ENCODE measurements at places on chromosomes 6 and 20.

DNA sequence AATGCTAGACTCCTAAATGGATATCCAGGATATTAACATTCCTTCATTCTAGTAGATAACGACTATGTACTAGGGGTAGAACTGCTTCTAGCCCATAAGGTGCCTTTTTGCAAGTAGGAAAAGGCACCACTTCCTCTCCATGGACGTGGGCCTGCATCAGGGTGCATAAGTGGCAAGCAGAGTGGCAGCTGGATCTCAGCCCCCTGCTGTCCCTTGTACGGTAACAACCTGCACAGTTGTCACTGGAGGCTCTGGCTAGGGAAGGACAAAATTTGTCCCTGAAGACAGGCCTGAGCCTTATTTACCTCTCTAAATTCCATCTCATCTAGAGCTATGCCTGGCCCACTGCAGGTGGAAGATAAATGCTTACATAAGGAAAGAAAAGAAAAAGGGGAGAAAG is 42.5 kb upstream of the SAYSD1 start:
- DNase-seq: no peak

DNA sequence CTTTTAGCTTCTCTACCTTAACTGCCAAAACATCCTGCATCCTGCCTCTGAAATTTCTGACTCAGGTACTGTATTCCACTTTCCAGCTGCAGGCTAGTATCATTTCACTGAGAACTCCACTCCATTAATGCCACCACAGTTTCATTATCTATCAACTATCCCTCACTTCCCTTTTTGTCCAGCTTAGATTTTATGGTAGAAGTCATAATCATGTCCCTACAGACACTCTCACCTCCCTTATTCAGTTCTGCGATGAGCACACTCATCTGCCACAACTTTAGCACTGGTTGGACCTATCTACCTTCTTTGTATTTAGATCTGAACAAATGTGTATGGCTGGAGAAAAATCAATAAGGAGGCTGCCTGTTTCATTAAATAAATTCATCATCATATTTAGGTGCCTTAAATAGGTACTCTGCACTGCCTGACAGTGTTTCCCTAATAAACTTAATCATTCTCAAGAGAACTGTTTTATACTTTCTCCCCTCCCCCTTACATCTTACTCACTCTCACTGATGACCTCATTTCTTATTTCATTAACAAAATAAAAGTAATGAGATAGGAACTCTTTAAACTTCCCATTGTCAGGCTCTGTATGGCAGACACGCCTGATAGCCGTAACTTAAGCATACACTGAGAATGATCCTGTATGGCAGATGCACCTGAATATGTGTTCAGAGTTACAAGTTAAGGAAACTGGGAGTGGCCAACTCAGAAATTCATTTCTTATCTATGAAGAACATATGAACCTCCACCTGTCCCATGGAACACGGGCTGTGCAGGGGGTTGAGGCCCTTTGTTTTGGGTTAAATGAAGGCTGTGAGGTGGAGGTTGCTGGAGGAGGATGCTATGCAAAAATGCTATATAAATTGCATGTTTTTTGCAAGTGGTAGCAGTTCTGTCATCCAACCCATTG is 95.3 kb upstream of the MAN1A1 start:
- no peak for DNase-seq

GRCh38 chr6:42735976-42736375 is 9.9 kb downstream of the TBCC start:
- no peak for DNase-seq

DNA sequence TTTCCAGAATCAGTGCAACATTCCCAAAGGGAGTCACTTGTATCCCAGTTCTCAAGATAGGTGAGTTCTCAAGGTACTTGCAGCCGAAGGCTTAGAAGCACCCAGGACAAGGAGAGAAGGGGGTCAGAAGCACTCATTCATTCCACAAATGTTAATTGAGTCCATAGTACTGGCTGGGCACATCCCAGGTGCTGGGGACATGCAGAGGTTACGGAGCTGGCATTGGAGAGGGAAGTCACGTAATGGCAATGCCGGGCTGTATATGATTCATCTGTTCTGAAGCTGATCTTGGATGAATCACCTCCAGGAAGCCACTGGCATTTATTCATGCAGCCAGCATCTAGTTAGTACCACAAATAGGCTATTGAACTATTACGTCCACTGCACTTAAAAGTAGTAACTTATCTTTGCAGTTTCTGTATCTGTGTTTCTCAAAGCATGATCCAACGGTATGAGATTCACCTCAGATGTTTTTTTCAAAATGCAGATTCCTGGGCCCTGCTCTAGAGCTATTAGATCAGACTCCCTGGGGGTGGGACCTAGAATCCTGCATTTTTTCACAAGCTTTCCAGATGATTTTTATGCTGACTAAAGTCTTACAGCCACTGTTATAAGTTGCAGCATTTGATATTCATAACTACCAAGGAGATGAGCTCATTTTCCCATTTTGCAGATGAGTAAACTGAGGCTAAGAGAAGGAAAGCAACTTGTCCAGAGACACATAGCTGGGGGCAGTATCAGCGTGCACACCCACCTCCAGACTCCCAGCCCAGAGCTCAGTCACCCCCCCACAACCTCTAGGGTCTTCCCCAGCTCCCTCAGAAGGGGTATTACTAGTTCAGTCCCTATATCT is 44.1 kb upstream of the ID1 start:
- no peak for DNase-seq

- DNase-seq: no peak
Measured at GRCh38 chr20:11716239-11716944, 201.3 kb upstream of the BTBD3 start.

GRCh38 chr6:130843575-130844320 is 16.5 kb downstream of the SMLR1 start:
- DNase-seq: no peak

GRCh38 chr6:1903780-1904465 is 294.2 kb downstream of the FOXC1 start:
- no peak for DNase-seq

DNA sequence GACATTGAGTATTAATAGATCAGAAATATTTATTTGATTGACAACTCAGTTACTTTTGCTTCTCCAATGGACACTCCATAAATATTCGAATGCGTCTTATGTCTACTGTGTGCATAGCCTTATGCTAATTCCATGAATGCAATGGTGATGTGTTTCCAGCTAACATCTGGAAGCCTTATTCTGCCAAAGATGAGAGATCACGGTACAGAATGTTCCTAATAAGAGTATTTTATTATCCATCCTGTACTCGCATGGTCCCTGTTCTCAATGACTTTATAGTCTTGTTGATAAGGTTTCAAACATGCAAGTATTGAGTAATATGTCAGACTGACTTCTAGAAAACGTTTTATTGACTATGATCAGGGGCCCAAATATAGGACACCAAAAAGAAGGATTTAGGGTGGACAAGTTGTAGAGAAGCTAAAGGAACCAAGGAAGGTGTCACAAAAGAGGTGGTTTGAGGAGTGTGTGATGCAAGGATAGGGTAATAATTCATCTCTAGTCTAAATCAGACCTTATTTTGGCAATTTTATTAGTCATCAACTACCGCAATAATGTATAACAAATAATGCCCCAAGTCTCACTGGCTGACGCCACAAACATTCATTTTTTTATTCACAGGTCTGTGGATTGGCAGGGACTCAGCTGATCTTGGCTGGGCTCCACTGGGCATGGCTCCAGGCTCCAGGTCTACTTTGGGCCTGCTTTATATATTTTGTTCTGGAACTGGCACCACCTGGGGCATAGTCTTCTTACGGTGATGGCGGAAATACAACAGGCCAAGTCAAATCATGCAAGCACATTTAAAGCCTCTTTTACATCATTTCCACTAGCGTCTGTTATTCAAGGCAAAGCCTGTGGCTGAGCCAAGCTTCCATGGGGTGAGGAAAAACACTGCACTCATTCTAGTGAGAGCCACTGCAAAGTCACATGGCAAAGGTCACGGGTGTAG is 24.5 kb upstream of the CD83 start:
- peak; percentile 96 for DNase-seq

GRCh38 chr6:163661272-163661671 is 246.8 kb downstream of the QKI start:
- DNase-seq: peak; percentile 10

GRCh38 chr20:49284818-49285217 is 7.0 kb upstream of the ZNFX1 start:
- no peak for DNase-seq

DNA sequence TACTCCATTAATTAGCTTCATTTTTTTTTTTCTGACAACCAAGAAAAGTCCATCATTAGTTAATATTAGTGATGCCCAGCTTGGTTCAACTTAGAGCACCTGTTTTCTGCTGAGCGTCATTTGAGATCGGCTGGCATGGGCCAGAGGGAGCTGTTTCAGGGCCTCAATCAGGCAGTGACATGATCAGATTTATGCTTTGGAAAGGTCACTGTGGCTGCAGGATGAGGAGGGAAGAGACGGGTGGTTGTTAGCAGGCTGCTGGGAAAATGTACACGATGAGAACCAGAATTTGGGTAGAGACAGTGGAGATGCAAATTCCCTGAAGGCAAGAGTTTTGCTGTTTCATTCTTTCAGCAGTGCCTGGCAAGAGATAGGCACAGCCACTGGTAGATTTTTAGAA is 4.4 kb upstream of the STX16 start:
- no peak for DNase-seq

GRCh38 chr6:121760745-121761144 is 325.3 kb downstream of the GJA1 start:
- no peak for DNase-seq

- peak; percentile 24 for DNase-seq
Measured at GRCh38 chr20:34560141-34560523, 1.6 kb downstream of the MAP1LC3A start.

DNA sequence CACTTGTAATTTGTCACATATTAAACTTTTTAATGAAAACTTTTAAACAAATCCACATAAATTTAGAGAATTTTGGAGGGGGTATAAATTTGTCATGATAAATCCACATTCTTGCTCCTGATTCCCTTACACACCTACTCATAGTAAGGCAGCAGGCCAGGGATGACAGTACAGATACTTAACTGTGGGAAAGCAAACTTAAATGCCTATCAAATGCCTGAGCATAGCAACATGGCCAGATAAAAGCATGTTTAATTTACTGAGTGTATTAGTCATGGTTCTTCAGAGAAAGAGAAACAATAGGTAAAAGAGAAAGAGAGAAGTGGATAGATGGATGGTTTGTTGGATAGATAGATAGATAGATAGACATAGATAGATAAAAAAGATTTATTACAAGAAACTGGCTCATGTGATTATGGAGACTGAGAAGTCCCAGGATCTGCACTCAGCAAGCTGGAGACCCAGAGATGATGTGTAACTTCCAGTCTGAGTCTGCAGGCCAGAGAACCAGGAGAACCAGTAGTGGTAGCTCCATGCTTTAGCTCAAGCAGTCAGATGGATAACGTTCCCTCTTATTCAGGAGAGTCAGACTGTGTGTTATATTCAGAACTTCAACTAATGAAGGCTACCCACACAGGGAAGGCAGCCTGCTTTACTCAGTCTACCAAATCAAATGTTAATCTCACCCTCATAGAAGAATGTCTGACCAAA is 15.9 kb upstream of the ADGRF1 start:
- no peak for DNase-seq

DNA sequence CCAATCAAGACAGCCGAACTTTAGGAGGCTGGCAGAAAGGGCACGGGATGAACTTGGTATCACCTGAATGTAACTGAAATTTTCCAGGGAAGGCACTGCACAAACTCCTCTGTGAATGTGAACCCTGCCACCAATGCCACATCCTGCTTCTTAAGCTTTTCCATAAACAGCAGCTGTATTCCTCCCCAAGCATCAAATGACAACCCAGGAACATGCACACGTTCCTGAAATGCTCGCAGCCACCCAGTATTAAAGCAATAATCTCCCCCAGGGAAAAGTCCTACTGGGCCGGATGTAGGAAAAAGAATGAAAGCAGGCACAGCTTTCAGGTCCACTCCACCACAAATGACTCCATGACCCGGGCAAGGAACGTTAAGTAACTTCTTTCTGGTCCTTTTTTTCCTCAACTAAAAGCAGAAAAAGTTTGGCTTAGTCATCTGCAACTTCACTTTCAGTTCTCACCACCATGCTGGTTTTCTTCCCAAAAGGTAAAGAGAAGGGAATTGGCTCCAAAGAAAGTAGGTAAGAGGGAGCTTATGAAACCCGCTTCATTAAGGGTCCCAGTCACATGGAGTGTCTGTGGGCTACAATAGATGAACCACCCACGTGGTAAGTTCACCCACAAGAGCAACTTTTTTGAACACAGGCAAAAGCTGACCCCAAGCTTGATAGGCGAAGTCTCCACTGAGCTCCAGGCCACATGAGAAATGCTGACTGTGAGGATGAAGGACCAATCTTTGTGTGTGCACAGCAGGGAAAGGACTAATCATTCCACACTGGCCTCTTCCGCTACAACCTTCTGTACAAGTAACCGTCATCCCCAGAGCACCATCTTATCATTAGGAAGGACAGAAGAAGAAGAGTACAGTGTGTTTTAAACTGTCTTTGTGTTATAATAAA is 90.1 kb downstream of the HIVEP2 start:
- no peak for DNase-seq

DNA sequence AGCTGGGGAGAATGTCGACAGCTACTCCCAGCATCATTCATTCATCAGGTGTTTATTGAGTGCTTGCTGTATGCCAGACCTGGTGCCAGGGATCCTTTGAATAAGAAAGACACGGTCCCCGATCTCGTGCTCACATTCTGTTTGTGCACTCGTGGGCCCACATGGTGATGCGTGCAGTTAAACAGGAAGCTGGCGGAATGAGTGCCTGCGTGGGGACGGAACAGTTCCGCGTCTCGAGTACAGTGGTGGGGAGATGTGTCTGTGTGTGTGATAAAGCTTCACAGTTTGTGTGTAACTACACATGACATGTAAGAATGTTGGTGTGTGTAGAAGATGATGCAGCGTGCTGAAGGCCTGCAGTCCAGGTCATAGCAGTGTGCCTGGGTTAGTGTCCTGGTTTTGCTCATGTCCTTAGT is 6.5 kb downstream of the RBM38 start:
- peak; percentile 7 for DNase-seq

GRCh38 chr6:71502956-71503355 is 214.3 kb downstream of the OGFRL1 start:
- DNase-seq: no peak

GRCh38 chr6:134145786-134146185 is 93.4 kb upstream of the SLC2A12 start:
- DNase-seq: no peak

DNA sequence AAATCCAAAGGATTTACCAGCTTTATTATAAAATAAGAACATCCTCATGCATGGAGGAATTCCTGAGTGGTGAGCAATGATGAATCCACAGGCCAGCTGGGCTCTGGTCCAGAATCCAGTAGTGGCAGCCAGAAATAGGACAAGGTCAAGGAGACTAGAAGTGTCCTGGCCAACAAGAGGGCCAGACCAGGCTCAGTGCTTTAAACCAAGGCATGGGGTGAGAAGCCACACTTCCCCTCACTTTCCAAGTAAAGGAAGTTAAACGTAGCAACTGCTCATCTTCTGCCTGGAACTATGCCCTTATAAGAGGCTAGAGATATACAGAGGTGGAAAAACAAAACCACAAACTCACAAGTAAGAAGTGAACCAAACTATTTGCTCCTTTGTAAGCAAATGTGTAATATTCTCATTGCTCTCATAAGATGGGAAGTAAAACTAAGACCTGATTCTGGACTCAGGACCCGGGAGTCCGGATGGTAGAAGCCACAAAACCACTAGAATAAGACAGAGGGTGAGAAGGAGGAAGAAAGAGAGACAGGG is 253.2 kb downstream of the UST start:
- peak; percentile 39 for DNase-seq

- no peak for DNase-seq
Measured at GRCh38 chr20:32544893-32545840, 40.0 kb downstream of the NOL4L start.

Data from C1 segment of cervical spinal cord (tissue), 14 donors.